T-helper 2 cell (primary cell): ENCODE measurements at places on chromosomes 4 and X.

DNA sequence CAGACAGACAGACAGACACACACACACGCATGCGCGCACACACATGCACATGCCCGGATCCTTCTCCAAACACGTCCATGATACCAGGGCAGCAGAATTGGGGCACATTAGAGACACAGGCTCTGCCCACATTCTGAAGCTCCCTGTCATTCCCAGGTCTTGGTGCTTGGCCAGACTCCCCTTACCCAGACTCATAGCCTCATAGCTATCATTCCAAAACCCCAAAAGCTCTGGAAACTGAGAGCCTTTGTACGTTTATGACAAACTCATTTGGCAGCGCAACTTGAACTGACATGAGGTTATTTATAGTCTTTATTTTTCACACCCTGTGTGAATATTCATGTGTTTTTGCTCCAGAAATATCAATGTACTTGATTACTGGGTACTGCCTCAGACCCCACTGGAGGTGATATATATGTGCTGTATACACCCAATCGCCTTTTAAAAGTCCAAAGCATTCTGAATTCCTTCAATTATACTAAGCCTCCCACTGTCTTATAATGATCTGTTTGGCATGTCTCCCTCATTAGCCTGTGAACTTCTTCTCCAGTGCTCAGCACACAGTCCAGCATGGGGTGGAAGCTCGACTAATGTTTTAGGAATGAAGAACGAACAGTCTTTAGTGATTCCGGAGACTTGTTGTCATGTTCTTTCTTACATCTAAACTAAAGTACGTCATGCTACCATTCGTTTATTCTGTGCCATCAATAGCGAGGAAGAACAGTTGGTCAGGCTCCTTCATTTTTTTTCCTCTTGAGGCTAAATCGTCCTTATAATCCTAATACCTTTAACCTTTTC, 45.0 kb downstream of the RTL9 start:
- no peak for DNase-seq

DNA sequence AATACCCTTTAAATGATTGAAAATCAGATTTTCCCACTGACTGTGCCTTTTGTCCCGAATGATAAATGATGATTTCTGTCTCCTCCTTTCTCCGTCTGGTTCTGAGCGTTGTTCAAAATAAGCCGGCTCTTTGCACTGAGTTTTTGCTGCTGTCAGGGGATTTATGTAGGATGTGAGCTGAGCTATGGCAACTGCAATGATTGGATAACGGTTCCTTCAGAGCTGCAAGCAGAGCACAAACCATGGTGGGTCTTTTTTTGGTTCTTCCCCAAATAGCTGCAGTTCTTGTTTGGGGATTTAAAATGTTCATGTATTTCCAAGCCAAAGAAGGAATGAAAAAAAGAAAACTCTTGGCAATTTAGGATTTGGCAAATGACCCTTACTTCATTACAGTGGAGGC, 124.5 kb upstream of the CASK start:
- no peak for DNase-seq

DNA sequence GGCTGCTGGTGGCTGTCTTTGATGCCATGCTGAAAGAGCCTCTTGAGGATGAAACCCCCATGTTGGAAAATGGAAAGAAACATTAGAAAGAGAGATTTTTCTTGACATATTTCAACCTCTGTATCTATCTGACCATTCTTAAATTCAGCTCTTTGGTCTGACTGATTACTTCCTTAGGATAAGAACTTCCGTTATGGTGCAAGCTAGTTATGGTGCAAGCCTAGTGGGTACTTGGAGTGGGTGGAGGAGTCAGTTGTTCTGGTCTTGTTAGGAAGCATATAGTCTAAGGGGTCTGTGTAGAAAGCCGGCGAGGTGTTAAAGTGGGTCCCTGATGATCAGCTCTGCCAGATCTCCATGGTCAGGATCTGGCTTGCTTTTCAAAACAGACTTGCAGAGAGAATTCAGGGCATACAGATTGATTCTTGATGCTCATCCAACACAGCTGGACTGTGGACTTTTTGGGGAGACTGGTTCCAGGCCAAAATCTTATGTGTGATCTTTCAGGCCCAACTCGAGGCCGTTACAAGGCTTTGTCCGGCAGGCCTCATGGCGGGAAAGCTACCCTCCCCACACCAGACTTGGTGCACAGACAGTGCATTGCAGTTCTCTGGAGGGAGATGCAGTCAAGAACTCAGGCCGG, 82.8 kb upstream of the BOD1L1 start:
- no peak for DNase-seq

- no peak for DNase-seq
These were observed 660 bp upstream of the HSPA4L start for GRCh38 chr4:127781300-127782024.
